ENCODE measurements at places on chromosomes 11 and 22.

GRCh38 chr11:12526789-12527188 lies 147.4 kb upstream of the TEAD1 start:
- DNase-seq = no peak

DNA sequence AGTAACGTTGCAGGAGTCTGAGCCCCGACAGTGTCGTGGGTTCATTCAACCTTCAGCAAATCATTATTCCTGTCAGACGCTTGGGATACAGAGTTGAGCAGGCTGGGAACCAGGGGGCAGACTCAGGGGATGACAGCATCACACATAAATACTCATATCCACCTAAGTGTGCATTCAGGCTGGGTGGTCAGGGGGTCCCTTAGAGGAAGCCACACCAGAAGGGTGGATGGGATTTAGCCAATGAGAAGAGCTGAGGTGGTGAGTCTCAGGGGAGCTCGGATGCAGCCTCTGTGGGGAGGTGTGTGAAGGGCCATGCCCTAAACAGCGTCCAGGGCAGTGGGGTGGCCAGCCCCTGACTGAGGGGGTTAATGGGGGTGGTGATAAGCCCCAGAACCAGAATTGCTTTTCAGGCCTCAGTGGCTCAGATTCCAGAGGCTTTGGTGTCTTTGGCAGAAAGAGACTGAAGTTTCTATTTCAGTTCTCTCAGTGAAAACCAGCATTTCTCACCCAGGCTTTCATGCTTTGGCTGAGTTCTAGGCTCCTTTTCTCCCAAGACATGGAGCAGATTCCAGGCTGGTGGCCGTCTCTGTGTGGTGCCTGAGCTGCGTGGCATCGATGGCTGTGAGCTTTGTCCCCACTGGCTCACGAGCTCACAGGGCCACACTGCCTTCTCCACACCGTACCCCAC lies 83.9 kb upstream of the CLDN5 start:
- DNase-seq = no peak

GRCh38 chr11:130464291-130464812 lies 15.9 kb downstream of the ADAMTS15 start:
- DNase-seq = no peak

DNA sequence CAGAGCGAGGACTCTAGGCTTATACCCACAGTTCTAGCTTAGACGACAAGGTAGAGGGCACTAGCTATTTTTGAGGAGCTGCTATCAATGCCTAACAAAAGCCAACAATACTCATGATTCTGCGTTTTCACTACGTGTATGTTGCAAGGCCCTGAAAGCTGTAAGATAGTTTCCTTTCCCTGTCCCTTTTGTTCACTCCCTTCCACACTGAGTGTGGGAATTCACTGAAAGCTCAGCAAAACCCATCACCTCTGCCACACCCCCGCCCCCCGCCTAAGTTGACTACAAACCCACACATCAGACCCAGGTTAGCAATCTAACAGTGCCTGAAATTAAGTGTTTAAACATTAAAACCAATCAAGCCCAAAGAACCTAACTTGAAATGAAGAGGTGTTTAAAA lies 6.2 kb upstream of the LDLRAD3 start:
- no peak for DNase-seq

DNA sequence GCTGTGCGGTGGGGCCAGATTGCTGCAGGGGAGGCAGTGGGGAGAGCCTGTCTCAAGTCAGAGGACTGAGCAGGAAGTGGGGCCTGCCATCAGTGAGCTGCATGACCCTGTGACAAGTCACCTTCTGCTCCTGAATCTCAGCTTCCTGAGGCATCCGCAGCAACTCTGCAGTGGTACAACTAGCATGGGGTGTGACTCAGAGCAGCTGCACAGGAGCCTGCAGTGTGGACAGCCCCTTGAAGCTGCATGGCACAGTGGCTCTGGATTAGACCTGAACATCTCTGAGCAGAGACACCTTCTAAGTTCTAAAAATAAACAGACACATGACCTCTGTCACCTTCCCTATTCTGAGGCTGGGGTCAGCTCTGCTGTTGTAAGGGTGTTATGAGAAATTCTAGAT lies 18.0 kb downstream of the FAM227A start:
- DNase-seq = no peak

DNA sequence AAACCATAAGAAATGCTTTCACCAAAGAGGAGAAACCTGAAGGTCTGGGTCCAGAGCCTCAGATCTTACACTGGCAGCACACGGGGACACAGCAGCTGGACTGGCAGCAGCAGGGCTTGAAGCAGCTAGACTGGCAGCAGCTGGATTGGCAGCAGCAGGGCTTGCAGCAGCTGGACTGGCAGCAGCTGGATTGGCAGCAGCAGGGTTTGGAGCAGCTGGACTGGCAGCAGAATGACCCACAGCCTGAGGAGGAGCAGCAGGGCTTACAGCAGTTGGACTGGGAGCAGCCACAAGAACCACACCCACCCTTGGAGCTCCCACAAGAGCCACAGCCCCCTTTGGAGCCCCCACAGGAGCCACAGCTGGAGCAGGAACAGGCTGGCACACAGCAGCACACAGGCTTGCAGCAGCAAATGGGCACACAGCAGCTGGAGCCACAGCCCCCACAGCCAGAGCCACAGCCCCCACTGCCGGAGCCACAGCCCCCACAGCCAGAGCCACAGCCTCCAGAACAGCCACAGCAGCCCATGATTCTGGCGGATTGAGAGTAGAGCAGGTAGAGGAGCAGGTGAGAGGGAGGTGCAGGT lies at the start of gene KRTAP5-11:
KRTAP5-11 (minus strand) TSS at position 567 of the 587 bp plus-strand sequence; CDS start at position 529, 38 bp downstream.
- no peak for DNase-seq

GRCh38 chr11:14346303-14346955 lies 12.6 kb downstream of the RRAS2 start:
- DNase-seq = no peak

- DNase-seq = no peak
These were observed 5.4 kb downstream of the FJX1 start for GRCh38 chr11:35623621-35624168.

DNA sequence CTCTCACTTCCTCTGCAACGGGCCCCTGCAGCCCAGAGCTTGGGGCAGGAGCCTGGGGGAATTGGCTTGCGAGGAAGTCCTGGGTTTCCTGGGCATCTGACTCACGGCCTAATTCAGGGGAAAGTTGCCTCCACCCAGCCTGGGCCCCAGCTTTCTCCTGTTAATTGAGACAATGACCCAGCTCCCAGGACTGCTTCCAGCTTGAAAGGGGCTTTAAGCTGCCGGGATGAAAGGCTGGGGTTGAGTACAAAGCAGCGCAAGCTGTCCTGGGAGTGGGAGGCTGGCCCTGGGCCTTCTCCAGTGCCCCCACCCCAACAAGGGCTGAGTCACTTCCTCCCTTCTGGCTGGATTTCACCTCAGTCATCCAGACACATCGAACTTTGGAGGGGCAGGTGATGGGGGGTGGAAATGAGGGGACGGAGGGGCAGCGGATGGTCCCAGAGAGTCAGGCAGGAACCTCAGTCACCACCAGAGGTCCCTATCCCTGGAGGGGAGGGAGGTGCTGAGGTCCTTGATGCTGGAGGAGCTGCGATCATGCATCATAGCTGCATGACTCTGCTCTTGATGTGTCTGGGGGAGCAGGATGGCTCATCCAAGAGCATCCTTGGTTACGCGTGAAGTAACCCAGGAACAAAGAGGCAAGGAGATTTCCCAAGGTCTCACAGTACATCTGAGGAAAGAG lies 30.1 kb upstream of the OAF start:
- no peak for DNase-seq

DNA sequence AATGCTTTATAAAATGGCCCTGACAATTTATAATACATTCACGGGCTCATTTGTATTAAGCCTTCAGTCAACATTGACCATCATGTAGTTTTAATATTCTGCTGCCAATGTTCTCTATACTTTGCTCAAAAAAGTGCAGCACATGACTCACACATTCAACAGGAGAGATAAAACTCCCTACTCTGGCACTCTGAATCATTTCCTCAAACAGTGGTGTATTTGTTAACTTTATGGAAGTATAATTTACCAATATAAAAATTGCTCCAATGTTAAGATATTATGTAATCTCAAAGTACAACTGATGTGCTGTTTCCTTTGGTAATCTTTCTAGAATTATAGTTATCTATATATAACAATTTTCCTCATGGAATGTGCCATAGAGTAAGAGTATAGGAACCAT lies 39.9 kb downstream of the MAML2 start:
- DNase-seq = no peak

GRCh38 chr22:19566279-19567156 lies 42.3 kb upstream of the CLDN5 start:
- DNase-seq = no peak

GRCh38 chr11:43992183-43992582 lies 49.7 kb downstream of the C11orf96 start:
- no peak for DNase-seq

DNA sequence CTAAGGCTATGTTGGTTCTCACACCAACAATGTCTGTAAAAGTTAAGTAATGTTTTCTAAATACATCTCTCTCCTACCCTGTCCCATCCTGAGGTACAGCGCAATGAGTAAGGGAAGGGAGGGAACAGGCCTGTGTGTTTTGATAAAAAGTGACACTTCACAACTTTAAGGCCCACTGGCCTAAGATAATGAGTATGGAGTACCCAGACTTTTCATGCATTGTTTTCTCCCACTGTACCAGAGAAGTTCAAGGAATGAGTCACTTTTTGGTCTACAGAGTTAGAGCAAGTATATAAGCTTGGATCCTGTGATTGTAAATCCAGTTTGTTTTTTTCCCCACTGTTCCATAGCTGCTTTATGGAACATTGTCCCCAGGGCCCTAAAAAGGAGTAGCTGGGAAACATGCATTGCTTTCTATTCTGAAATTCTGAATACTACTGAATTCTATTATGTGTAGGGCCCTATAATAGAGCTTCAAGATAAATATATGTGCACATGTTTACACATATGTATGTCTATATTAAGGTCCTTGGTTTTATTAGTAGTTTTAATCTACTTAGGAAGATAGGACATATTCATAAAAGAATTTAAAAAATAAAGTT lies 29.8 kb downstream of the KCNE3 start:
- DNase-seq = no peak

GRCh38 chr22:17883356-17883755 lies 109.1 kb upstream of the BID start:
- DNase-seq = no peak

GRCh38 chr11:7449211-7449840 lies 36.0 kb upstream of the OLFML1 start:
- no peak for DNase-seq

DNA sequence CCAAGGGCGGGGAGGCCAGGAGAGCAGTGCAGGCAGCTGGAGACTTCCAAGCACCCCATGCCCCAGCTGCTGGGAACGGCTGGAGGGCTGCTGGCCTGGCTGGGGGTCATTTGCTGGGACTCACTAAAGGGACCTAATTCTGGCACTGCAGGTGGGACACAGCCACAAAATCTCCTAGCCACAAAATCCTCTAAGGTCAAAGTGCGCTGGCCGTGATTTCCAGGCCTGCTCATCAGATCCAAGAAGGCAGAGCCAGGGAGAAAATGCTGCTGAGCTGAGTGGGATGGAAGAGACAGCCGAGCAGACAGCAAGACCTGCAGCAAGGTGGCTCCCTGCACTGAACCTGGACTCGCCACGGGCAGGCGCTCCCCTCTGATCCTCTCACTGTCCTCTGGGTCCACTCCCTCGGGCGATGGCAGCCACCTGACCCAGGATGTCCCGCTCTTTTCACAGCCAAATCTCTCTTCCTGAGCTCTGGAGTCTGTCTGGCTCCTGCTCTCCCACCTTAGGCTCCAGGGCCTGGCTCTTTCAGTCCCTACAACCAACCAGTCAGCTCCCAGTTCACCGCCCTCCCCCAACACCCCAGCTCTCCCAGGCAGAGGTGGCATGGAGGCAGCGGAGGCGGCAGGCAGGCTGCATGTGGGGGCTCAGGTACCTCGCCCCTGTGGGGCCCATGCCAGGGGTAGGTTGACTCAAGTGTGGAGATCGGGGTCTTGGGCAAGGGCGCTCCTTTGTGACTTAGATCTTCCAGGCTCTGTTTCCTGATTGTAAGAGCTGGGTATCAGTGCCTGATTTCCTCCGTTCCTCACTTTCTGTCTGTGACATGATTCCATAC lies 14.5 kb downstream of the OVOL1 start:
- no peak for DNase-seq

DNA sequence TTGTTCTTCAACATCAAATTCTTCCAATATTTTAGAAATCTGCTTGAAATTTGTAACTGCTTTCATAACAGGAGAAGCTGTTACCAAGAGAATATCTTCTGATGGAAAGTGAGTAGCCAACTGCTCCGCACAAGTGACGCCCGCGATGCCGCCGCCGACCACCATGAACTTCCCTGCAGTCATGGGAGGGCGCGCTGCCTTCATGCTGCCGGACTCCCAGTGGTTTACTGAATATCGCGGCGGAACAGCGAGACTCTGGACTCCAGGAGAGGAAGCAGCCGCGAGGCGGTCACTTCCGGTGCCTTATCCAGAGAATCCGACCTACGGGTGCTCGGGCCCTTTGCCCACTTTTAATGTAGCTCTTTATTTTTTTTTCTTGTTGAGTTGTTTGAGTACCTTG lies 190.6 kb downstream of the GUCY1A2 start:
- no peak for DNase-seq

GRCh38 chr11:68346462-68346790 lies 34.0 kb downstream of the LRP5 start:
- DNase-seq = no peak

GRCh38 chr11:61554172-61554988 lies 26.5 kb downstream of the SYT7 start:
- DNase-seq = no peak

DNA sequence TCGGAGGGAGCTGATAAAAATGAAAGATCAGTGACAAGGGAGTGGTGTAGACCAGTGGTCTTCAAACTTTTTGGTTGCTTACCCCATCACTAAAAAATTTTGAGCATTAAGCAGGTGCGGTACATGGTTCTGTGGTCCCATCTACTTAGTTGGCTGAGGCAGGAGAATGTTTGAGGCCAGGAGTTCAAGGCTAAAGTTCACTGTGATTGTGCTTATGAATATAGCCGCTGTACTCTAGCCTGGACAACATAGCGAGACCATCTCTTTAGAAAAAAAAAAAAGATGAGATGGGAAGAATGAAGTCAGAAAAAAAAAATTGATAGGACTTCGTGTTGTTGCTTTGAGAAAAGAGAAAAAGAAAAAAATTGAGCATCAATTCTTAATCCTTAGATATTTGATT lies 7.8 kb downstream of the MTMR3 start:
- DNase-seq = no peak

DNA sequence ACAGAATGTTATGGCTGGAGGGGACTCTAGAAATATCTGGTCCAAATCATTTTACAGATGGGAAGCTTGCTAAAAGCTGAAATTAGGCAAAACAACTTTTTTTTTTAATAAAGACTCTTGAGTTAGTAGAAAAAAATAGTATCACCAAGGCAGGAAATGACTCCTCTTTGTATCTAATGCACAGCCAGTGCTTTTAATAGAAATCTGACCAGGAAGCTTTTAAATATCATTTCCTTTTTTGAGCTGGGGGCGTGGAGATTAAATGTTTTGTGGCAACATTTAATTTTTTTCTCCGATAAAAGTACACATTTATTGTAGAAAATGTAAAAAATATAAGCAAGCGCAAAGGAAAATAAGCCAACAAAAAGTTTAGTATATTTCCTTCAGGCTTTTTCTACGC lies 22.5 kb downstream of the TRAF6 start:
- no peak for DNase-seq

GRCh38 chr11:5736396-5736795 lies at the start of gene OR56B1:
OR56B1 (plus strand) TSS chr11:5736448; CDS start chr11:5736517, 69 bp downstream.
- DNase-seq = no peak
